Smooth muscle cell of the pulmonary artery (primary cell): ENCODE measurements at places on chromosomes 16 and 17. TPM values are rescaled to one million over a fixed set of nuclear protein-coding genes. Genes with fewer than 3 reads are reported as not detected.

CDH8 gene
- 0.10 and 0.13 TPM in 2 replicates for total RNA-seq

LGALS9B gene
- total RNA-seq, result not detected in 2 replicates

KRT17 gene
- 3.0 and 9.0 TPM in 2 replicates for total RNA-seq

GLTPD2 gene
- total RNA-seq, result not detected in 2 replicates

EFNB3 gene
- 0.10 and 0.39 TPM in 2 replicates for total RNA-seq

ZFP3 gene
- total RNA-seq, result 0.92 and 1.6 TPM in 2 replicates

CRHR1 gene
- not detected in 2 replicates for total RNA-seq

ABAT gene
- total RNA-seq, result 1.9 and 2.5 TPM in 2 replicates

TP53TG3F gene
- not detected in 2 replicates for total RNA-seq
